Activated CD4-positive, alpha-beta T cell treated with anti-CD3 and anti-CD28 coated beads, Interleukin-2, amount 10 ng/mL, durations not matched to agents 24 days and 14 days (primary cell): ENCODE measurements at places on chromosomes 3 and 15. TPM values are rescaled to one million over a fixed set of nuclear protein-coding genes. Genes with fewer than 3 reads are reported as not detected.

The SLCO2A1 gene
- total RNA-seq: not detected in 2 replicates

The KY gene
- total RNA-seq: not detected in 2 replicates

The CGNL1 gene
- not detected in 2 replicates for total RNA-seq

The SPTBN5 gene
- 0.64 and 0.65 TPM in 2 replicates for total RNA-seq

The GNAT1 gene
- total RNA-seq: not detected in 2 replicates

The CHRFAM7A gene
- total RNA-seq: not detected in 2 replicates

The NR1I2 gene
- 0.16 and 0.17 TPM in 2 replicates for total RNA-seq

The DPPA2 gene
- total RNA-seq: not detected in 2 replicates

The TEX9 gene
- 0.35 and 1.6 TPM in 2 replicates for total RNA-seq

The LTF gene
- not detected in 2 replicates for total RNA-seq

The KCNMB3 gene
- 0.19 and 0.70 TPM in 2 replicates for total RNA-seq

The FAM227B gene
- 2.1 and 2.7 TPM in 2 replicates for total RNA-seq
